Effector CD4-positive, alpha-beta T cell (primary cell): ENCODE measurements at places on chromosomes 2 and 18.

GRCh38 chr2:29480426-29480825, 365.2 kb downstream of the CLIP4 start:
- DNase-seq: no peak

DNA sequence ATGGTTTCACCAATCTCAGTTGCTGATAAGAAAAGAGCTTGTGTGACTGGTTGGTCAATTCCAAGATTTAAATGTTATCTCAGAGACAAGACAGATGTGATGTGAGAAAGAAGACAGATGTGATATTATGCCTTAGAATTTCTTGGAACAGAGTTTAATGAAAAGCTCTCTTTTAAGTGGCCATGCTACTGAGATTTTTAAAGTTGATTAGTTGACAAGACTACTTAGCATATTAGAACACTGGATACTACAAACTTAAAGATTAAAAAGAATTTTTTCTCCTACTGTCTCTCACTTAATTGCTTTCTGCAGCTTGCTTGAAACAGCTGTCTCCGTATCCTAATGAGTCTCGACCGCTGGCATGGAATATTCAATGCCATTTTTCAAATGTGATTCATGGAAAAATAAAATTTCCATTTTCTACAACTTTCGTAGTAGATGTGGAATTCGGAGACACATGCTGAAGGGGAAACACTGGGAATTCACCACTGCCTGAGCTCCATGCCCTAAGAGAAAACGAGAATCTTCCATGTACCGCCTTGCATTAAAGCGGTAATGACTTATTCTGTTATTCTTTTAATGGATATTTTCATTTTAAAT, 634.2 kb upstream of the SETBP1 start:
- DNase-seq: no peak

GRCh38 chr2:205998583-205998982, 87.4 kb downstream of the INO80D start:
- DNase-seq: no peak

DNA sequence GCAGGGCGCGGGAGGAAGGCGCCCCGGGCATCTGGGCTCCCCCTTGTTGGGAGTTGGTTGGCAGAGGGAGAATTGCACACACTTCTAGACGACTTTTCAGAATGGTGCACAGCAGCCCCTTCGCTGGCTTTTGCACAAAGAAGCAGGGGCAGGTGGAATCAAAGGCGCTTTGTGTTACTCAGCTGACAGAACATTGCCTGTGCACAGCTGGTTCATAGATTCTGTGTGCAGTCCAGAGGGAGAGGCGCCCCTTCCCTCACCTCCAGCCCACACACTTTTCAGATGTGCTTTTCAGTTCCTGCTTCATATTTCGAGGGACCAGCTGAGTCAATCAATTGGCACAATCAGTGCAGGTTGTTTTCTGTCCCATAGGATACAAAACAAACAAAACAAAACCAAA, 348.4 kb upstream of the RAB12 start:
- DNase-seq: no peak

DNA sequence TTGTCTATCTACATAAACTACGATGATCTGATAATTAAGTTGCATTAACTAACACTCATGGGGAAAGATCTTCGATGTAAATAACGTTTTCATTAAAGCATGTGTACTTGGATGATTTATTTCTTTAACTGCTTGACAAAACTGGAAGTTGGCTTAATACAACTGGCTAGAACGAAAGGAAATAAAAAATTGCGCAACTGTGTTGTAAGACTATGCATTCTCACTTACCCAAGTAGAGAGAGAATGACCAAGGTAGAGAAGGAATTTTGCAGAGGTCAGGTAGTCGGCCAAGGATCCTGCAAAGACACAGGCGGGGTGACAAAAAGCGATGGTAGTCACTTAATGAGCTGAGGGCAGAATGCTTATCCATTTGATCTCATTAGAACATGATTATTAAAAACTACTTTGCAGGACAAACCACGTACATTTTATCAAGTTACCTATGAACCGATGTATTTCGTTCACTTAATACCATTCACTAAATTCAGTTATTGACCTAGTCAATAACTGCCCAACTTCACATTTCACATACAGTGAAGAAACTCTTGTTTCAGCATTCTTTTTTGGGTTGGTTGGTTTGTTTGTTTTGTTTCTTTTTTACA, 900 bp downstream of the SLC40A1 start:
- DNase-seq: no peak
